ENCODE measurements at places on chromosomes 13 and 19.

GRCh38 chr13:43596924-43597598 is 189.7 kb downstream of the ENOX1 start:
- no peak for DNase-seq

- DNase-seq, result peak; percentile 76
Measured at GRCh38 chr19:17243830-17244617, 1.7 kb downstream of the NR2F6 start.

GRCh38 chr13:88360761-88361160 is 689.6 kb downstream of the SLITRK5 start:
- no peak for DNase-seq

DNA sequence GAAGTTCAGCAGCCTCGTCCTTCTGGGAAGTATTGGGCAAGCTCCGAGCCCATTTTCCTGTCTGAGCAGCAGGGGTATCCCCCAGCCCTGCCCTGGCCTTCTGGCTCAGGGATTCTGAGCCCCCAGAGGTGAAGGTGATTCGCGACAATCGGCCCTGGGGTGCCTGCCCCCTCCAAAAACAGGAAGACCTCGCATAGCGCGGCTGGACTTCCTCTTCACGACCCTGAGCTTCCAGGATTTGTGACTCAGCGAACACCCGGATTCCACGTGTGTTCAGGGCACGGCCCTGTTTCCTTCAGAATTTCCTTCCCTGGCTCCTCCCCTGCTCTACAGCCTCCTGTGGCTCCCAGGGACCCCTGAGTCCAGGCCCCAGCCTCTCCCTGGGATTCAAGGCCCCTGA is at the start of gene SEMA6B:
SEMA6B (minus strand) TSS at position 116 of the 400 bp plus-strand sequence. CDS start 1,227 bp downstream, outside the sequence.
- DNase-seq, result no peak

DNA sequence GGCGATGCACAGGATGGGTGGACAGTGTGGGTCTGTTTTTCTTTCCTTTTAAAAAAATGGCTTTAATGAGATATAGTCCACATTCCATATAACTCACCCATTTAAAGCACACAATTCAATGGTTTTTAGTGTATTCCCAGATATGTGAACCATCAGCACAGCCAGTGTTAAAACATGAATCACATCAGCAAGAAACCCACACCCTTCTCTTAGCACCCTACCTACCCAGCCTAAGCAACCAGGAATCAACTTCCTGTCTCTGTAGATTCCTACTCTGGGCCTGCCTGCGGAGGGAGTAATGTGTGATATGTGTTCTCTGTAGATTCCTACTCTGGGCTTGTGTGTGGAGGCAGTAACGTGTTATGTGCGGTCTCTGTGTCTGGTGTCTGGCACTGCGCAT is 11.9 kb downstream of the TMEM255B start:
- no peak for DNase-seq

DNA sequence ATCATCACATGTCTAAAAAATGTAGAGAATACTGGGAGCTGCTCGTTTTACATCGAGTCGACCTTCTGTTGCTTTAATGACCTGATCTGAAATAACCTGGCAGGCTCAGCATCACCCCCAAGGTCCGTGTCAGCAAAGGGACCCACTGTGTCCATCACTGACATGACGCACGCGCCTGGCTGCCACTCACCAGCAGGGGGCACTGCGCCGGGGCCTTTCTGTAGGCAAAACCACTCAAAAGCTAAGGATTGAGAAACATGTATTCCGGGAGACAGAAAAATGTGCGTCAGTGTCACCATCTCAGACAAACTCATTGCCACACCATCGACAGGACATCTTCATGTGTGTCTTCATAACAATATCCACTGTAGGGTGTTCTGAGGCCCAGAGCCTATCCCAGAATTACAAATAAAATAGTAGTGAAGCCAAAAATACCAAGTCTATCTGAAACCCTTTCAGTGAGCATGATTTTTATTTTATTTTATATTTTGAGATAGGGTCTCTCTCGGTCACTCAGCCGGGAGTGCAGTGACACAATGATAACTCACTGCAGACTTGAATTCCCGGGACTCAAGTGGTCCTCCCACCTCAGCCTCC is 130.3 kb upstream of the LSM14A start:
- peak; percentile 78 for DNase-seq

DNA sequence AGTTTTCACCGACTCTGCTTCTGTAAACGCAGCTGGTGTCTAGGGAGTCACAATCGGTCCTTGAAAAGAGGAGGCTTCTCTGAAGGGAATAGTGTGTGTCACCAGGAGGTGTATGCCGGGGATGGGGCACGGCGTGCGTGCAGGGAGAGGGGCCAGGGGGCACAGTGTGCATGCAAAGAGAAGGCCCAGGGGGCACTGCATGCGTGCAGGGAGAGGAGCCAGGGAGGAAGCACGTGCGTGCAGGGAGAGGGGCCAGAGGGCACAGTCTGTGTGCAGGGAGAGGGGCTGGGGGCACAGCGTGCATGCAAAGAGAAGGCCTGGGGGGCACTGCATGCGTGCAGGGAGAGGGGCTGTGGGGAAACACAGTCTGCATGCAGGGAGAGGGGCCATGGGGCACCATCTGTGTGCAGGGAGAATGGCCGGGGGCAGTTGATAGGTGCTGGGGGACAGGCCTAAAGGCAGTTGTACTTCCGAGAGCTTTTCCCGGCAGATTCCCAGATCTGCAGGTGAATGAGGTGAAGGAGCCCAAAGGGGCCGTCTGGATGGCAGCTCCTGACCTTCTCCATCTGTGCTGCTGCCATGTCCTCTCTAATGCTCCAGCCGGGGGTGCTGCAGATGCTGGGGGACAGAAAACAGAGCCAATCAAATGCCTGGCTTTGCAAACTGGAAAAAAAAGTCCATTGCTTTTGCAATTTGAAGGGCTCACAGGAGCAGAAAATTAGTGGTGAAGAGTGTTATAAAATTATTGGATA is 36.4 kb downstream of the ATP11A start:
- DNase-seq, result no peak

GRCh38 chr19:33437393-33437820 is 63.9 kb downstream of the CEBPG start:
- peak; percentile 66 for DNase-seq

DNA sequence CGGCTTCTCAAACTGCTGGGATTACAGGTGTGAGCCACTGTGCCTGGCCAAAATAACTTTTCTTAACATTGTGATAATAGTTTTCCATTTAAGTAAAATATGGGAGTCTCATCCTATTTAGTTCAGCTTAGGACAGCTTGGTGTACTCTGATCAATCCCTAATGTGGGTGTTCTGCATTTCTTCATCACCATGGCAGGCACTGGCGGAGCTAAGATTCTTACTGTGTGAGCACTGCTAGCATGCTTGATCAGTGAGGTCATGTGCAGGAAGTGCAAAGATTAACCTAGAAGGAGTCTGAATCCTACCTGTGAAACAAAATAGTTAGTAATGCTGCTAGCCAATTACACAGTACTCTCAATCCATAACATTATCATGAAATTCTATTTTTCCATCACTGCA is 1684.2 kb upstream of the SLC10A2 start:
- DNase-seq, result no peak

- no peak for DNase-seq
Measured at GRCh38 chr13:30752201-30752797, 17.0 kb downstream of the ALOX5AP start.

DNA sequence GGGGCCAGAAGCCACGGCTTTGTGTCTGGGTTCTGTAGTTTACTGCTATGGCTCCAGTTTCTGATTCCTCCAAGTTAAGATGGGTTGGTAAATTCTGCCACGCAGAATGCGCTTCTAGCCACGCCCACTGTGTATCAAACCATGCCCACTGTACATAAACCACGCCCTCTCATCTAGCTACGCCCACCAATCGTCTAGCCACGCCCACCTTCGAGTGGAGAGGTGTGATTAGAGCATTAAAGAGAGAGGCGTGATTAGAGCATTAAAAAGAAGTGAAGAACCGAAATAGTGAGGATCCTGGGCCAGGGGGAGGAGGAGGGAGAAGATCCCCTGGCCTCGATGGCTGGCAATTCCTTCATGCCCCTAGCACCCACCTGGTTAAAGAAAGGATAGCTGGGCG is 43.7 kb upstream of the ADGRE5 start:
- peak; percentile 58 for DNase-seq

DNA sequence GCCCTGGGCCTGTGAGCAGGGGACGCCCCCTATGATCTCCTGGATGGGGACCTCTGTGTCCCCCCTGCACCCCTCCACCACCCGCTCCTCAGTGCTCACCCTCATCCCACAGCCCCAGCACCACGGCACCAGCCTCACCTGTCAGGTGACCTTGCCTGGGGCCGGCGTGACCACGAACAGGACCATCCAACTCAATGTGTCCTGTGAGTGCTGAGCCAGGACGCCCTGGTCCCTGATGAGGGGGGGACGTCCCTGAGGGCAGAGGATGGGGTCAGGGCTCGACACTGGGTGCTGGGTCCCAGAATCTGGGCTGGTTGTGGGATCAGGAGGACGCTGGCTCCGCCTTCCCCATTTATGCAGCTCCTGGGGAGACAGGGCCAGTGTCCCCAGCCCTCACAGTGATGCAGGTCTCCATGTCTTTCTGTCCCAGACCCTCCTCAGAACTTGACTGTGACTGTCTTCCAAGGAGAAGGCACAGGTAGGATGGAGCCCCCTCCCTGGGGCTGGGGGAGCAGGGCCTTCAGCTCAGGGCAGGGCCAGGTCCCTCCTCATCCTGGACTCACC is 2.5 kb downstream of the SIGLEC7 start:
- DNase-seq, result no peak

GRCh38 chr19:10262771-10263170 is 8.1 kb upstream of the ICAM1 start:
- no peak for DNase-seq

DNA sequence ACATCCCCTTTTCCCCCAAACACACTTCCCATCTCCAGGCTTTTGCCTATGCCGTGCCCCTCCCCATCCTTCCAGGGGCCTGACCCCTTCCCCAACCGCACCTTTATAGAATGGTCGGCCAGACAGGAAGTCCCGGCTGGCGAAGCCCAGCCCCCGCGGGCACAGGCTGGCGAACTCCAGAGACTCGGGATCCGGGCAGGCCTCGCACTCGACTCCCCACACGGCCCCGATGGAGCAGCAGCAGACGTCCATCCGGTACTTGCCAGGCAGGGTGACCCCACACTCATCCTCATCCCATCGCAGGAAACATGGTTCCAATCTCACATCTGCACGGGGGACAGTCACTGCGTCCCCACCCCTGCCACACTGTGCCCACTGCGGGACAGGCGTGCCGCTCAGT is 25.7 kb downstream of the FBN3 start:
- DNase-seq, result no peak

DNA sequence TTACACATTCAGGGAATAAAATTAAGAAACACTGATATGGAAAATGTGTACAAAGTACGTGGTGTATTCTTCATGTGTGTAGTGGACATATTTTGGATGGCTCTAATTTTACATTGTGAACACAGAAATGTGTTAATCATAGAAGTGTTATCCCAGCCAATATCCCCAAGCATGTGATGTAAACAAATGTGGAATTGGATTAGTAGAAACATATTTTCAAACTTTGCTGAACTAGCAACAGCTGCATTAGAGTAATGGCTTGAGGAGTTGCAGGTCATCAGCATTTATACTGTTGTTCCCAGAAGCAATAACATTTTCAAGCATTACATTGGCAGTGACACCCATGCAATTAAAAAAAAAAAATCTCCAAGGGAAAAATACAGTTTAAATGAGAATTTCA is 600.6 kb downstream of the SLITRK1 start:
- no peak for DNase-seq

- DNase-seq, result peak; percentile 37
Measured at GRCh38 chr19:34241513-34242337, 12.6 kb upstream of the GARRE1 start.

DNA sequence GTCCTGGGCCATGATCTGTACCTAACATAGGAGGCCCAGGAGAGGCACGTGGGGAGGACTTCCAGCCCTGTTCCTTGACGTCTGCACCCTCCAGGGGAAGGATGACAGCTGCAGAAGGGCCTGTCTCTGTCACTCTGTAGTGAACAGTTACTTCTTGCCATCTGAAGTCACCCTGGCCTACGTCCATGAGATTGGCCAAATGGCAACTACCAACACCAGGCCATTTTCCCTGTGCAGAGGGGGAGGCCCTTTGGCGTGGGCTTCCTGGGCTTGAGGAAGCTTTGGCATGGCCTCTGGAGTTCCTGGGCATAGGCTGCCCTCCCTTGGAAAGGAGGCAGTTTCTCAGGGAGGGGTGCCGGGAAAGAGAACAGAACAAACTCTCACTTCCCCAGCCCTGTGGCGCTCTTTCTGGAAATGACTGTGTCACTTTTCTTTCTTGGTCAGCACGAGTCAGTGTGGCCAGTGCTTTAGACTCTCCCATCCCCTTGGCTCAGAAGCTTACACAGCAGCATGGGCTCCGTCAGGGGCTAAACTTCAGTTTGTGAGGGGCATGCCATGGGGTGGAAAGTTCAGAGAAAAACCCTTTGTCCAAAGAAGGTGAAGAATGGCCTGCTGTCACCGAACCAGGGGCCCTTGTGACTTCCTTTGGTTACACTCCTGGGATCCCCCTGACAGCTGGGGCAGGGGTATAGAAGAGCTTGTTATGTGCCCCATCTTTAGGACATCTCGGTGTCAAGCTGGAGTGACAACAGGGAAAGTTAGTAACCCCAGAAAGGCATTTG is 5.3 kb downstream of the CARM1 start:
- no peak for DNase-seq

DNA sequence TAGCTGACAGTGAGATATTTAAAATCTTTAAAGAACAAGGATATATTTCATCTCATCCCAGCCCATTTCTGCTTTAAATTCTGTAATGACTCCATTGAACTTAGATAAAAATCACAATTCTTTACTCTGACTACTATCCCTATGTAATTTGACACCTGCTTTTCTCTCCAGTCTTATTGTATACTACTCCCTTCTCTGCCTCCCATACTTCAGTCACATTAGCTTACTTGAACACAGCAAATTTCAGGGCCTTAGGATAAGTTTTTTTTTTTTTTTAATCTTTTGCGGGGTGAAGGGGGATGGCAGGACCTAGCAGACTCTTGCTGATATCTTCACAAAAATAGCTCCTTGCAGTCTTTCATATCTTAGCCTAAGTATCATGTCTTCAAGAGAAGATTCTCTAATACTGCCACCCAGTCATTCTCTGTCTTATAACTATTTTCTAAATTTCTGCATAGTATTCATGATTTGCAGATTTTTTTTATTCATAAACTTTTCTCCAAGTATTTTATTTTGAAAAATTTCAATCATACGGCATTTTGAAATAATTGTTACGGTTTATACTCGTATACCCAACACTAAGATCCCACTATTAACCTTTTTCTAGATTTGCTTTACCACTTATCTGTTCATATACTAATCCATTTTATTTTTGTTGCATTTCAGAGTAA is 151.4 kb downstream of the PCCA start:
- no peak for DNase-seq

- no peak for DNase-seq
Measured at GRCh38 chr19:12695096-12695495, 1.3 kb downstream of the FBXW9 start.
